ENCODE measurements at places on chromosomes 6 and 20.
A peak's percentile ranks its signal among the peaks of the same experiment; 100 is the strongest.

GRCh38 chr6:16933532-16933931, 168.3 kb upstream of the STMND1 start:
- DNase-seq: no peak

DNA sequence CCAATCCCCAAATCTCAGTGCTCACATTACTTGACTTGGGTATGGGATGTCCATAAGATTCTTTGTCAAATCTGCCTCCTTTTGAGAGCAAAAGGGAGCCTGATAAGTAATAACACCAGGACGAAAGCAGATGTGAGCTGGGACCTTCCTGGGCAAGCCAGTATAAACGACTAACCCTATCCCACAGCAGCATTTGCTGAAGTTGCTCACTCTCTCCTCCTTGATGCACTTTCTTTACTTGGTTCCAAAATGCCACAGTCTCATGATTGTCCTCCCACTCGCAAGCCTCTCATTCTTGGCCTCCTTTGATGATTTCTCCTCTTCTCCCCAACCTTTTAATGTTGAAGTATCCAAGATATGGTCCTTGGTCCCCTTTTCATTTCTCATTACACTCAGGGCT, 44.7 kb upstream of the TAGAP start:
- no peak for DNase-seq

DNA sequence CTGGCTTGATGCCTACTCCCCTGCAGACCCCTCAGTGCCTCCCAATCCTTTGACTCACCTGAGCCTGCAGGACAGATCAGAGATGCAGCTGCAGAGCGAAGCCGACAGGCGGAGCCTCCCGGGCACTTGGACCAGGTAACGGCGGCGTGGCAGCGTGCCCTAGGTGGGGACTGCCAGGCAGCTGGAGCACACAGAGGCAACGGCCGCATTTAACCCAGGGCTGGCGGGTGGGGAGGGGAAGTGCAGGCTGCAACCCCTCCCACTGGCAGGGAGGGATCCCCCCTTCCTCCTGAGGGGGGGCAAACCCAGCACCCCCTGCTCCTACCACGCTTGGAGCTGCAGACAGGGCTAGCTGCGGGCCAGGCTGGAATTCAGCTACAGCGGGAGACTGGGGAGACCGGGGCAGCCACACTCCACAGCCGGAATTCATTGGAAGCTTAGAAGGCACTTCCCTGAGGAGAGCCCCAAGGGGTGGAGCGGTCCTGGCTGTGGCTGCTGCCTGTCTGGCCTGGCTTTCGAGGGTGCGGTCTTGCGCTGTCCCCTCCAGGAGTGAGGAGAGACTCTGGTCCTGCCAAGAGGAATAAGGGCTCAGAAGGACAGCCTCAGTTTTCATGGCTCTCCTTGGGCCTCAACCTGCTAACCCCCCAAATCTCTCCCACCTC, at the start of gene MATN4:
TSS of gene MATN4 (minus strand) at position 183 of the 662 bp plus-strand sequence. CDS start 2,717 bp downstream, outside the sequence.
- peak; percentile 23 for DNase-seq

DNA sequence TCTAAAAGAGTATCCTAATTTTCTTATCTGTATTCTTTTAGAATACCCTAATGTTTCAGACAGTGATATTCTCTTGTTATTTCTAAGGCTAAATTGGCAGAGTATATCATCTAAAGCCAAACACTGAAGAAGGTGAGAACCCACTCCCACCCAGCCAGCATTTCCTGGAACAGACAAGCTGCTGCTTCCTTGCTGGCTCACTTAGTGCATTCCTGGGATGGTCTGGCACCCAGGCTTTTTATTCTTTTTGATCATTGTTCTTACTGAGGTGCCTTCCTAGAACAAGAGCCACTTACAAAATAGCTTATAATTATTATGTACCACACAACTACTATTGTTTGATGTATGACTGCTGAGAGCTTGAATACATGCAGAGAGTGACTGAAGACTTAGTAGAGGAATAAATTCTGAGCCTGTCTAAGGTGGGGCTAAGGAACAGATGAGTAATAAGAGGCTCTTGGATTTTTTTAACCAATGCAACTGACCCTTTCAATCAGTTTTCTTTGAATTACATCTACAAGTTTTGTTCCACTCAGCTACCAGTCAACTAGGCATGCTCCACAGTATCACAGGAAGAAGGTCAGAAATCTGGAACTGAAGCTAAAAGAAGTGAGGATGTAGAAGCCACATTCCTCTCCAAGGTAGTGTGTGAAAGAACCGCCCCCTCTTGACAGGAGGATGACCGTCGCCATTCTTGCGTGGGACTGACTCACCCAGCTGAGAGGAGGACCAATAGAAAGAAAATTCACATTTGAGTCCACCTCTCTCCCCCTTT, 30.1 kb downstream of the PRPH2 start:
- DNase-seq: no peak

DNA sequence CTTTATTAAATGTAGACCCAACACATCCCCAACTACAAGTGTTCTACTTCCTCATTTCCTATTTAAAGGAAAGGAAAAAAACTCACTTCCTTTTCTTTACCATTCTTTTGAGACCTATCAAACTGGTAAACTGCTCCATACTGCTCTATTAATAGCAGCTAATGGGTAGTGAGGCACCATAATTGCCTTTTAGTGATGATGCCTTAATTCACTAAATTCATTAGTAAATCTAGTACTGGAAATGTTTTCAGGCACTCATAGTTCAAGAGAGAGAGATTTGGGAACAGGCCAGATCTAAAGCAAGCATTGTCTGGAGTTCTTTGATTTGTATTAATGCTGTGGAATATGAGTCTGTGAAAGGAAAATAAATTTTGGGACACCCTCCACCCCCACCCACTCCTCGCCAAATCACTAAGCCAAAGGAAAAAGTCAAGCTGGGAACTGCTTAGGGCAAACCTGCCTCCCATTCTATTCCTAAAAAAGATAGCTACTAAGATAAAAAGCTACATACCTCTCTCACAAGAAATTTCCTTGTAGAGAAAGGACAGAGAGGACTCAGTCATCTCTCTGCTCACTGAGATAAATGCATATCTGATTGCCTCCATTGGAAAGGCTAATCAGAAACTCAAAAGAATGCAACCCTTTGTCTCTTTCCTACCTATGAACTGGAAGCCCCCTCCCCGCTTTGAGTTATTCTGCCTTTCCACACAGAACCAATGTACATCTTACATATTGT, 13.6 kb upstream of the IBTK start:
- no peak for DNase-seq

GRCh38 chr20:56552911-56553629, 20.0 kb downstream of the FAM209B start:
- DNase-seq: no peak

DNA sequence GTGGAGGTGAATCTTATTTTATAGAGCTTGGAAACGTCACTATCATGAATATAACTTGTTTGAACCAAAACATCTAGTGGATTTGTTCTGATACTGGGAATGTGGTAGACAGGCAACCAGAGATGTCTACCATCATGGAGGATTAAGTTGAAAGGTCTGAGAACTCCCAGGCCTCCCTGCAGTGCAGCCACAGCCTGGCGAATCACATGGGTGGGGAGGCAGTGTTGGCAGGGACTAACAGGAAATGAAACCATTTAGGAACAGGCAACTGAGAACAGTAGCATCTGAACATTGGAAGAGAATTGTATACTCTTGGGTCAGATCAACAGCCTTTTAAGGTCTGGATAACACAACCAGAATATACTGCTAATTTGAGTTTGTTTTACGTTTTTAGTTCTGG, 22.3 kb upstream of the CEP162 start:
- DNase-seq: no peak

- no peak for DNase-seq
Observed at GRCh38 chr6:117169064-117169665, 96.2 kb upstream of the VGLL2 start.

- DNase-seq: no peak
Observed at GRCh38 chr6:21710908-21711627, 117.5 kb downstream of the SOX4 start.

GRCh38 chr6:79277109-79277508, 42.6 kb upstream of the HMGN3 start:
- DNase-seq: no peak

DNA sequence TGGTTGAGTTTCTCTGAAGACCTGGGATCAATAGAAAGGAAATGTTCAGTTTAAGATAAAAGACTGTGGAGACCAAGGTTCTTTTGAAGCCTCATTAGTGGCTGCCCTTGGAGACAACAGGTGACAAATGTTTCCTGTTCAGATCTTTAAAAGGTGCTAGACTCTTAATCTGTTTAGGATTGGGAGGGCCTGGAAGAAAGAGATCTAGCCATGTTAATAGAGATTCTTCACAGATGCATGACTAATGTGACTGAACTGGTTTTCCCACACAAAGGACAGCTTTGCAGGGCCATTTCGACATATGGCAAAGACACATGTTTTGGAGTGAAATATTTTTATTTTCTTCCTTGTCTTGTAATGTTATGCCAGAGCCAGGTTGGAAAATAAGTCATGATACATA, 82.2 kb downstream of the WDR27 start:
- DNase-seq: no peak

- DNase-seq: no peak
Observed at GRCh38 chr6:122616877-122617276, 6.7 kb downstream of the PKIB start.

GRCh38 chr6:48881551-48881950, 581.5 kb downstream of the MMUT start:
- DNase-seq: no peak

DNA sequence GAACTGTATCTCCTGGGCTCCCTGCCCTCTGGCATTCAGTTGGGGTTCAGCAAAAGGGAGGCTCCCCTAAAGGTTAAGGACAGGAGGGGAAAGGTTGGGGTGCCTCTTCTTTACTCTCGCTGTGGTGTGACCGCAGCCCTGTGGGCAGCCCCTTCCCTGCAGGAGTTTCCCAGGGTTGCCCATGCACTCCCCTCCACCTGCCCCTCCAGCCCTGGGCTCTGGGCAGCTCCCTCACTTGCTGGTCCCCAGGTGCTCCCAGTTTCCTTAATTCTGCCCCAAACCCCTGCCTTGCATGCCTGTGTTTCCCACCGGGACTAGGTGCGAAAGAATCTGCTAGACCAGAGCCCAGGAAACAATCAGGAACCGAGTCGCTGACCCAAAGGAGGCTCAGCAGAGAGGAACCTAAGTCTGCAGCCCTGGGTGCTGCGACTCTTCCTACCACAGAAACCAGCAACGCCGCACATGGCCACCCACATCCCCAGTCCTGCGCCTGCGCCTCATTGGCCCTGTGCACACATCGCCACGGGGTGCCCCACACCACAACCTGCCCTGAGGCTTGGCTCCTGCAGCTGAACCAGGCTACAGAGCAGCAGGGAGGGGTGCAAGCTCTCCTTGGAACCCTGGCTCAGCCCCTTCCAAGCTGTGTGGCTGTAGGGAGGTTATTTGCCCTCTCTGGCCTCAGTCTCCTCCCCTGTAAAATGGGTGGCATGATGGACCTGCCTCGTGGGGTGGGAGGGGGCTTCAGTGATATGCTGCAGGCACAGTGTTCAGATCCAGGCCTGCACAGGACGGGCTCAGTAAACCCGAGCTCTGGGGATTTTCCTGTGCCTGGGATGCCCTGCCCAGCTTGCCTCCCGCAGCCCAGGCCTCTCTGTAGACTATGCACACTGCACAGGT, 487.6 kb downstream of the PREX1 start:
- DNase-seq: no peak

DNA sequence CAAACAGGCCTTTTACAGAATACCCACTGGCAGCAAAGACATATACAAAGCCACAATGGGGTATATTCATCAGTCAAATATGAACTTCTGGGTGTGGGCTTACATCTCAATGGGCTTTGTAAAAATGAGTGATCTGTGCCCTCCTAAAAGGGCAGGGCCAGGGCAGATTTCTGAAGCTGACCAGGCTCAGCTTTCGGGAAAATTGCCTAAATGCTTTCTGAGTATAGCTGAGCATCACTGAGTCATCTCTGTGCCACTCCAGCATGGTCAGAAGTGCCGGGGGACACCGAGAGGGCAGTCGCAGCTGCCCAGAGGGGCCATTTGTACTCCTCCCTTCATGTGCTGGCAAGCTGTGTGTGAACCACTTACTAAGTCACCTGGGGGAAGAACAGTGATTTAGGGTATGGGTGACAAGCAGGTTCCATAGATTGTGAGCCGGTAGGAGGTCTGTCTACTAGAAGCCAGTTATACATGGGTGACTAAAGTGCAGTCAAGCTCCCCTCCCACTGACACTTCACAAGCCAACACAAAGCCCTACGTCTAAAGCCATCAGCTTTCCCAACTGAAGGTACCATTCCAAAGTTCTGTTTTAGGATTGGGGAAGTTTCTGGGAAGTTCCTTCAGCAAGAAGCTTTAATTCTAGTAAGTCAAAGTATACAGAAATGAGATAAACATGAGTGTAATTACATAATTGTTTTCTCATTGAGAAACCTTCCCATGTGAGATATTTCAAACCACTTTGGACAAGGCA, 147.6 kb upstream of the TAB2 start:
- no peak for DNase-seq

- DNase-seq: no peak
Observed at GRCh38 chr20:46998477-46999240, 104.0 kb downstream of the EYA2 start.

DNA sequence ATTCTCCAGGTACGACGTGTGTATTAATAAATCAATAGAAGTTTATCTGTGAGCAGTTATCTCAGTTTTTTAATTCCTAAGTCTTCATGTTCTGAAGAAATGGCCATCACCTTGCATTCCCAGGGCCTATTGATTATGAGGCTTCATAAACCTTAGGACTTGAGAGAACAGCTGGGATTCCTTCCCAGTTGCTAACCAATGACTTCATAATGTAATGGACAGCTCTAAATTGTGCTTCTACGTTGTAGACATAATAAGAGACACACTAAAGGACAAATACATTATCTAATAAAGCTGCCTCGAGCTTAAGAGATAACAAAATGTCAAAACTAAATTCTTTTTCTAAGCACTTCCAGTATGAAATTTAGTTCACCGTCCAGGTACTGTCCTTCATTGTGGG, 30.6 kb downstream of the TSHZ2 start:
- no peak for DNase-seq

- no peak for DNase-seq
Observed at GRCh38 chr6:126199466-126199865, 140.4 kb upstream of the CENPW start.

GRCh38 chr6:28537065-28537464, 11.4 kb downstream of the GPX5 start:
- no peak for DNase-seq

- DNase-seq: no peak
Observed at GRCh38 chr20:36063916-36064657, 90.5 kb upstream of the EPB41L1 start.

DNA sequence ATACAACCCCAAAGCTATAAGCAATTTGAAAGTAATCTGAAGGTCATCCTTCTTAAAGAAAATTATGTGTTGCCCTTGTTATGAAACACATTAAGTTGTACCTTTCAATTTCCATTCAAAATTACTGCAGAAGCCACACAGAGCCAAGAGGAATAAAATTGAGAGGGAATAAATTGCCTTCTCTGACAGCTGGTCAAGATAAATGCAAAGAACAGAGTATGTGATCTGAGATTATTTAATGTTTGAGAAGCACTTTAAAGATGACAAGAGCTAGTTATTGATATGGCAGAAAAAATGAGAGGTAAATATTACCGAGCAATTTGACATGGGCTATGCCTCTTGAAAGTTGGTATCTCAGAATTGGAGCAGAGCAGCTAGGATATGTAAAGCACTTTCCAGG, 61.6 kb downstream of the TRDN start:
- DNase-seq: peak; percentile 76

Data from SHP77 (cell line).